ENCODE measurements at places on chromosomes 16 and 17.

DNA sequence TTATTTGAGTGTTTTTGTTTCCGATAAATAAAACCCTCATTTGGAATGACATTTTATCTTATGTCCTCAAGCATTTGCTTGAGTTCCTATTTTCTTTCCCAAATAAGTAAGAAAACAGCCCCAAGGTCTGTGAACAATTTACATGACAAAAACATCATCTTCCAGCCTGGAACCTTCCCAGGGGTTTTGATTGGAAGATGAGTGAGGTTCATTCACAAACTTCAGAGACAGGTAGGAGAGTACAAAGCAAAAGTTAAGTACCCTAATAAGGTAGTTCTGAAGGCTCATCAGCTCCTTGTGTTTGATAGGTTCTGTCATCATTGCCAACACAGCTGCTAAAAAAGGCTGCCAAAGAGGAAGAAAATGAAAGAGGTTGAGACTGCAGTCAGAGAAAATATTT lies 772.8 kb downstream of the CDH8 start:
- no peak for DNase-seq

DNA sequence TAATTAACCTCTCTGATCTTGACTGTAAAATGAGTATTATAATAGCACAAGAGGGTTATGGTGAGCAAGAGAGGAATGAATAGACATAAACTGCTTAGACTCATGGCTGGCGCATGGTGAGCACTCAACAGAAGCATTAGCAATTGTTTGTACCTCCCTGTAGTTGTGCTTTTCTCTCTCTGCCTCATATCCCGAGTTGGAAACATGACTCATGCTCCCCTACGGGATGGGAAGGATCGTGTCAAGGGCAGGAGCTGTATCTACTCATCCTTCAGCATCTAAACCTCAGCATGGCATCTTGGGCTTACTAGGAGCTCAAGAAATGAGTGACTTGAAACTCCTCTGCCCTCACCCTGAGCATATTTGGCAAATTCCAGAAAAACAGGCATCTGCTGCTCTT lies 299.6 kb downstream of the MAP2K4 start:
- DNase-seq = peak; percentile 7

- DNase-seq = no peak
Measured at GRCh38 chr16:53812914-53813313, 109.0 kb downstream of the FTO start.

- peak; percentile 36 for DNase-seq
Measured at GRCh38 chr16:19008245-19009169, 24.8 kb downstream of the TMC7 start.

DNA sequence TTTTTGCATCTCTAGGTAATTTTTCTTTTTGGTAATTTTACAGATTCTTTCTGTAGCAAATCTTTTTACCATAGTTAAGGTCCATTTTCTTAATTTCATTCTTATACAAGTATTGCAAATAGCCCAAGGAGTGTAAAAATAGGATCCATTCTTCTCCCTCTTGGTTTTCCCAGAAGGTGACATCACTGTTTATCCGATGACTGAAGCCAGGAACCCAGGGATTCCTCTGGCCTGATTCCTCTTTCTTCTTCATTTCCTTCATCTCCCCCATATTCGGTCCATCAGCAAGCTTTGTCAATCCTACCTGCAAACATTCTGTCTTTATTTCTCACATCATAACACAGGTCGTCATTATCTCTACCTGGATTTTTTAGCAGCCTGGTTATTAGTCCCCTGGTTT lies 5.3 kb downstream of the RBBP6 start:
- DNase-seq = no peak

DNA sequence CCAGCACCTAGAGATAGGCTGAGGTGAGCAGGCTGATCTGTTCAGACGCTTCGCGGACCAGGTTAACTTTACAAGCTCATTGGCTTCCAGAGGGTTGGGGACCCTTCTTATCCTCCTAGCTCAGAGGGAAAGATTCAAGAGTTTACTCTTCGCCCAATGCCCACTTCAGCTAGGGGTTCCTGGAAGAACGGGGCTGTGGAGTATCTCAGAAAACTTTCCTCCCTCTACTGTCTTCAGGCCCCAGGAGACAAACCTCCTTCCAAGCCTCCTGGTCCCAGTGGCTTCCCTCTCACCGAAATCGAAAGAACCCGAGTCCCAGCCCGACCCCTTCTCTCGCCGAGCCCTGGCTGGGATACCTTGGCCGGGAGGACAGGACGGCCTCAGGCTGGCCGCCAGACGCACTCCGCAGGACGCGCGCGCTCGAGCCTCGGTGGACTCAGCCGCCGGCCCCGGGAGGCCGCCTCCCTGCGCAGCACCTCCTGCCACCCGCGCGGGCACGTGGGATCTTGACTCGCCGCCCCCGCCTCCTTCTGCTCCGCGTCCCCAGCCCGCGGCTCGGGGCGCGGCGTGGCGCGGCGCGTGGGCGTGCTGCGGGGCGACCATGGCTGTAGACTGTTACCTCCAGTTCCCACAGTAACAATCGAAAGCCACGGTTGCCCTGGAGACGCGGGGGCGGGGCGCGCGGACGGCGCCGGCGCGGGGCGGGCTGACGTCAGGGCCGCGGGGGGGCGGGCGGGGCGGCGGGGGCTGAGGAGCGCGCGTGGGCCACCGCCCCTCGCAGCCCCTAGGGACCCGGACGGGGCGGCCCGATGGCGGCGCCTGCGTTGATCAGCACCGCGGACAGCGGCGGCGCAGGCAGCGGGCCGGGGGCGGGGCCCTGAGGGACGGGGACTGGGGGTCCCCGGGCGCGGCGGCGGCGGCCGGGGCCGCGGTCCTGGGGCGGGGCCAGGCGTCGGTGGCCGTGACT lies 5.3 kb upstream of the HIC1 start:
- DNase-seq = no peak

DNA sequence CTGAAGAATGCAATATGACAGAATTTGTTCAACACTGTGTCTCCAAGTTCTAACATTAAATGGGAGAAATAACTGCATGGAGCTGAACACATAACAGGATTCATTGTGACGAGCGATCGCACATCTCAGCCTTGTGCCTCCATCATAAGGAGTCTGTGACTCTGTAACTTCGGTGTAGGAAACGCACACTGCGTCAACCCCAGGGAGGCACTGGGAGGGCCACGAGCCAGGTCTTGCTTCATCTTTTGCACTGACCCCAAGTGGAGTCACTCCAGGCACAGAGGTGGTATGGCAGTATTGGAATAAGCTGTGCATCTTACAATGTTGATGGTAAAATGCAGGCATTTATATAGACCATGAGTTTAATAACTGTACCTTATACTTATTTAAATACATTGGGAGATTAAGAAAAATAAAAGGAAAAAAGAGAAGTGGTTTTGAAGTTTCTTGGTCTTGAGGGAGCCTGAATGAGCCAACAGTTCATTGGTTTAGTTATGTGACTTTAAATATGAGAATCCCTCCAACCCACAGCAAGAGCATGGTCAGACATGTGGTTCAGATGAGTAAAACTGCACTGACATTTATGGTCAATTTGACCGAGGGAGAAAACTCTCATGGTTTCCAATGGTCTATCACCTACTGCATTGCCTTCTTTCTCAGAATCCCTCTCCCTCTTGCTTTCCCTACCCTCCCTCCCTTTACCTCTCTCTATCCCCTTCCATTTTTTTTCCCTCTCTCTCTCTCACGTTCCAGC lies 5.7 kb upstream of the PMP22 start:
- no peak for DNase-seq

DNA sequence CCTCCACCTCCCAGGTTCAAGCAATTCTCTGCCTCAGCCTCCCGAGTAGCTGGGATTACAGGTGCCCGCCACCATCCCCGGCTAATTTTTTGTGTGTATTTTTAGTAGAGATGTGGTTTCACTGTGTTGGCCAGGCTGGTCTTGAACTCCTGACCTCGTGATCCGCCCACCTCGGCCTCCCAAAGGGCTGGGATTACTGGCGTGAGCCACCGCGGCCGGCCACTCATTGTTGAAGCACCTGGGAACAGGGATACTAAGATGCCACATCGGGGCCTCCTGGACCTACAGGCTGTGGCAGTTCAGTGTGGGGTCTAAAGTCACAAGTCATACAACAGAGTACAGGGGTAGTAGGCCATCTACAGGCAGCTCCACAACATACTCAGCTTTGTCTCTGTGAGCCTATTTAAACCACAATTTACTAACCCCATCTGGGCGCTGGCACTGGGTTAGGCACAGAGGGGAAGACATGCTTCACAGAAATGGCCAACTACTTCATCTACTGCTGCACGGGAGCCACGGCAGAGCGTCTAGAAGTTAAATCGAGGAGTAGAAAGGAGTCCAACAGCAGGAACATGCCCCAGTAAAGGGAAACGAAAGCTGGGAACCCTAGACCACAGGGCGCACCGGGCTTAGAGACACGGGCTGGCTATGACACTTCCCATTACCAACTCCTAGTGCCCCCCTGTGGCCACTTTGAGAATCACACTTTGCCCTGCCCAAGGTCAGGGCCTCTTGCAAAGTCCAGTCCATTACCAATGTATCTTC lies 4.3 kb downstream of the VAMP2 start:
- DNase-seq = no peak

GRCh38 chr16:21301168-21301894 lies 23.2 kb upstream of the CRYM start:
- no peak for DNase-seq

DNA sequence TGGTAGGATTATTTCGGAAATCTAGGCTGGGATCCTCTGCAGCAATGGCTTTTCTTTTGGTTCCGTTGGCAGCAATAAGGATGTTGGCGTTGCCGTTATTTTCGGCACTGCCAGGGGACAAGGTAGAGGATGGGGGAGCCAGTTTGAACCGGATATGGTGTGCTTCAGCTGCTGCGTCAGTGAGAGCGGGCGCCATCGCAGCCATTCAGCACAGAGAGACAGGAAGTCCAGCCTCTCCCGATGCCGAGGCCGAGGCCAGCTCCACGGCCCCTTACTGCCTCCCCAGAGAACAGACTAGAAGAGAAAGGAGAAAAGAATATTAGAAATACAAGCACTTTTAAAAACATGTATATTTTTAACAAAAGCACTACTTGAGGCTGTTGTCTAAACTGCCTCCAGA lies 21.3 kb downstream of the KANSL1 start:
- no peak for DNase-seq

DNA sequence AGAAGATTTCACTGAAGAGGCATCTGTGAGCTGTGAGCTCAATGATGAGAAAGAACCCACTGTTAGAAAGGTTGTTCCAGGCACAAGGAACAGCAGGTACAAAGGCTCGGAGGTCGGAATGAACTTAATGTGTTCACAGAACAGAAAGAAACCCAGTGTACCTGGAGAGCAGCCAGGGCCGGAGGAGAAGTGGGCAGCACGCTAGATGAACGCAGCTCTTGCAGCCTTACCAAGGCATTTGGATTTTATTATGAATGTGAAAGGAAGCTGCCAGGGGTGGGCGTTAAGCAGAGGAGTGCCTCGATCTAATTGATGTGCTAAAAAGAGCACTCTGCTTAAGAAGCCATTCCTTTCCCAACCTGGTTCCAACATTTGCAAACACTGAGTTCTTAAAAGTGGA lies 19.0 kb downstream of the EEF2K start:
- no peak for DNase-seq

- no peak for DNase-seq
Measured at GRCh38 chr17:42675348-42675964, 1.3 kb downstream of the PLEKHH3 start.

- no peak for DNase-seq
Measured at GRCh38 chr17:1034652-1035210, 37.8 kb downstream of the TIMM22 start.

DNA sequence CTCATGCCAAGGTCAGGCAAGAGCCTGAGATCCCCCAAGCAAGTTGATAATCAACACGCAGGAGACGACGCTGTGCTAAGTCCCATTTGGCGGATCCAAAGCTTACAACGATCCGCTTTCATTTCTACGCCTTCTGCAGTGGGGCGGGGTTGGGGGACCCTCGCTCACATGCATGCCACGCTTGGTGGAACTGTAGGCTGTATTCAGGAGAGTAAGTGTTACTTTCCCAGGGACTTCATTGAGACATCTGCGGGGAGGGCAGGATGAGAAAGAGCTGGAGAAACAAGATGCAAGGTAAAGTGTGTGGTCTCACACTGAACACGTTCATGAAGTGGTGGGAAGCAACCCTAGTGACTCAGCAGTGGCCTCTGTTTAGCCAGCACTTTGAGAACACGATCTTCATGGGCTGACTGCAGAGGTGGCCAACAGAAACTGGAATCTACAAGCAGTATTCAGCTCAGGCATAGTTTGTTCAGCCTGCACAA lies 100.5 kb downstream of the XYLT1 start:
- DNase-seq = no peak

DNA sequence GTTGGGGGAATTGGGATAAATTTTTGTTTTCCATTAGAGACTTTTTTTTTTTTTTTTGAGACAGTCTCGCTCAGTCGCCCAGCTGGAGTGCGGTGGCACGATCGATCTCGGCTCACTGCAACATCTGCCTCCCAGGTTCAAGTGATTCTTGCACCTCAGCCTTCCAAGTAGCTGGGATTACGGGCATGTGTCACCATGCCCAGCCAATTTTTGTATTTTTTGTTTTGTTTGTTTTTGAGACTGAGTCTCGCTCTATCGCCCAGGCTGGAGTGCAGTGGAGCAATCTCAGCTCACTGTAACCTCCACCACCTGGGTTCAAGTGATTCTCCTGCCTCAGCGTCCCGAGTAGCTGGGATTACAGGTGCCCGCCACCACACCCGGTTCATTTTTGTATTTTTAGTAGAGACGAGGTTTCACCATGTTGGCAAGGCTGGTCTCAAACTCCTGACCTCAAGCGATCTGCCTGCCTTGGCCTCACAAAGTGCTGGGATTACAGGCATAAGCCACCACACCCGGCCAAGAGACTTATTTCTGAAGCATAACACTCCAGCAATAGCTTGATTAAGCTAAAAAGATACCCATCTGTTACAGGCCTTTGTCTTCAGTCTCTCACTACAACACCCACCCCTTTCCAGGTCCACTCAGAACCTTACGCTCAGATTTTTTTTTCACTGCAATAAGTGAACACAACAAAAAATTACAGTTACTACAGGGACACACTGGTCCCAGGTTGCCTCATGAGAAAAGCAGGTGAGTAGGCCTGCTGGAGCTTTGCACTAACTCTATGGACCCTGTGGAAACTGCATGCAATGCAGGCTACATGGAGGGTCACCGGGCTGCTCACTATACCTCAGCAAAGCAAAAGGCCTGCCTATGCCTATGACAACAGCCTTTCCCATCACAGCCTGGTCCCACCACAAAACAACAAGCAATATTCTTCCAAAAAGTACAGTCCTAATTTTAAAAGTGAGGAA lies 34.6 kb downstream of the KANSL1 start:
- no peak for DNase-seq

DNA sequence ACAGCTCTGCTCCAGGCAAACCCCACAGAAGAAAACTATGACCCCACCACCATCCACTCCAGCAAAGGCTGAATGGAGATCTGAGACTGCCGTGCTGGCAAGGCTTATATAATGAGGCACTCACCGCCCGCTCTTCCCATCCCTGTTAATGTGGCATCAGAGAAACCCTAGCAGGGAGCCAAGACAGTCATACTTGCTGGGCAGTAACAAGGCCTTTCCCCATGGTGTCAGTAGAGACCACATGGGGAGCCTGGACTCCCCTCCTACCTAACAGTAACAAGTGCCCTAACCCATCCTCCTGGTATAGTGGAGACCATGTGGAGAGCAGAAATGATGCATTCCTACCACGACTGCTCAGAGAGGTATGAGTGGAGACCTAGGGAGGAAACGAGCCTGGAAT lies 235.2 kb downstream of the C16orf78 start:
- DNase-seq = no peak

GRCh38 chr16:68644715-68645493 lies at the start of gene CDH3:
TSS of gene CDH3 (plus strand) at chr16:68645310. CDS start at chr16:68645380, 70 bp downstream.
- DNase-seq = no peak

Data from BJ (cell line).